Daoy (cell line): ENCODE measurements at places on chromosomes 5 and 9.

DNA sequence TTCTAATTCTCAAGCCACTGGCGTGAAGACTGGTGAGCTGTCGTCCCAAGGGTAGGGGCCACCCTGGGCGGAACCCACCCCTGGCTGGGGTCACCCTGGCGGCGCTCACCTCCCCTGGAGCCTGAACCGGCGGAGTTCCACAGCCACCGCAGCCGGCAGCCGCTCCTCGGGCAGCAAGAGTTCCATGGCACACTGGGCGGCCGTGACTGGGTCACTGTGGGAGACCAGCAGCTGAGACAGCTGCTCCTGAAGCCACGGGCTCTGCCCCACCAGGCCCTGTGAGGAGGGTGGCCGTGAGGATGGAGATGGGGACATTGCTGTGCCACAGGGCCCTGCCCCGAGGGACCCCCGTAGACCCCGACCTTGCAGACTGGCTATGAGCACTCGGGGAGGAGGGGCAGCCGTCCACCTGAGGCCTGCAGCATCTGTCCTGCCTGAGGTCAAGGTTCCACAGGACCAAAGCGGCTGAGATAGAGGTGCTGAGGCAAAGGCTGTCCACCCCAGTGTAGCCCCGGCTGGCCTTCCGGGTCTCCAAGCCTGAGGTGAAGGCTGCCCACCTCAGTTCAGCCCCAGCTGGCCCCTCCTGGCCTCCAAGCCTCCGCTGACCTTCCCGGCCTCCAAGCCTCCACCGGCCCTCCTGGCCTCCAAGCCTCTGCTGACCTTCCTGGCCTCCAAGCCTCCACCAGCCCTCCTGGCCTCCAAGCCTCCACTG is 50.6 kb upstream of the NRARP start:
- DNase-seq, result no peak

GRCh38 chr5:121264605-121265004 is 587.1 kb upstream of the FTMT start:
- DNase-seq, result no peak

DNA sequence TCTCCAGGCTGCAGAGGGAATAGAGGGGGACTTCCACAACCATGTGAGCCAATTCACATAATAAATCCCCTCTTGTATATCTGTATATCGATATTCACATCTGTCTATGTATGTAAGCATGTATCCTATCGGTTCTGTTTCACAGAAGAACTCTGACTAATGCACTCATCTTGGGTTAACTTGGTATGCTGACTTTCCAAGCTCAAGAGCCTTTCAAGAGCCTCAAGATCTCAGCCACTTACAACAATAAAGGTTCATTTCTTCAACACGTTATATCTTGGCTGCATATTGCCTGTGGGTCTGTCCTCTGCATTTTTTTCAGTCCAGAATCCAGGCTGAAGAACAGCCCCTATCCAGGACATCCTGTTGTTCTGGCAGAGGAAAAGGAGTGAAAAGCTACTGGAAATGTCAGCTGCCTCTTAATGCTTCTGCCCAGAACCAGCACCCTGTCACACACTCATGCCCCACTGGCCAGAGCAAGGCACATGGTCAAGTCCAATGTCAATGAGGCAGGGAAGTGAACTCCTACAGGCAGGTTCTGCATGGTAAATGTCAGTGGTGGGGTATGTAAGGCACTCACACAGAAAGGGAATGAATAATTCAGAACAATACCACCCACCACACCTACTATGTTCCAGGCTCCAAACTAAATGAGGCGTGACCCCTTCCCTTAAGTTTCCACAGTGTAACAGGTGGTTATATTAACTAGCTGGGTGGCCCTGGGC is 91.6 kb upstream of the ICE1 start:
- DNase-seq, result no peak

GRCh38 chr5:160699301-160699700 is 152.7 kb downstream of the ATP10B start:
- no peak for DNase-seq

GRCh38 chr9:122227575-122227900 is 1.2 kb downstream of the LHX6 start:
- DNase-seq, result no peak

DNA sequence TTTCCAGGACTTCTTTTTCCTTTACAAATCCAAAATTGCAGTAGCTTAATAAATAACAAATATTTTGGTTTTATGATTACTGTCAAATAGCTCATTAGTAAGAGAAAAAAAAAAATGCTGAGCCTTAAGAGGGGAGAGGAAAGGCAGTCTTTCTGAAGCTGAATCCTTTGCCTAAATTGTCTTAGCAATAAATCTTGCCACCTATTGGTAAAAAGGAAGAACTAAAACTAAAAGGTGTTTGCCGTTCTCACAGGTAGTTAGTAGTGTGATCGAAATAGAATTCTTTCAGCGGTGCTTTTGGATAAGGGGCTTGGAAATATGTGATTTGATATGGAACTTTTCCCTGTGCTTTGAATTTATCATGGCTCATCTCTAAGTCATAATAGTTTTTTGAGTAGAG is 31.2 kb downstream of the PIK3R1 start:
- DNase-seq, result no peak

- DNase-seq, result no peak
Measured at GRCh38 chr5:160379511-160379910, 9.1 kb upstream of the C1QTNF2 start.

- DNase-seq, result no peak
Measured at GRCh38 chr9:89842267-89842768, 237.5 kb downstream of the GADD45G start.

GRCh38 chr9:124496075-124496449 is 11.1 kb downstream of the NR5A1 start:
- DNase-seq, result no peak

GRCh38 chr5:176954050-176954449 is 52.5 kb downstream of the UIMC1 start:
- DNase-seq, result no peak

- DNase-seq, result no peak
Measured at GRCh38 chr5:3120028-3120427, 368.6 kb upstream of the IRX2 start.

DNA sequence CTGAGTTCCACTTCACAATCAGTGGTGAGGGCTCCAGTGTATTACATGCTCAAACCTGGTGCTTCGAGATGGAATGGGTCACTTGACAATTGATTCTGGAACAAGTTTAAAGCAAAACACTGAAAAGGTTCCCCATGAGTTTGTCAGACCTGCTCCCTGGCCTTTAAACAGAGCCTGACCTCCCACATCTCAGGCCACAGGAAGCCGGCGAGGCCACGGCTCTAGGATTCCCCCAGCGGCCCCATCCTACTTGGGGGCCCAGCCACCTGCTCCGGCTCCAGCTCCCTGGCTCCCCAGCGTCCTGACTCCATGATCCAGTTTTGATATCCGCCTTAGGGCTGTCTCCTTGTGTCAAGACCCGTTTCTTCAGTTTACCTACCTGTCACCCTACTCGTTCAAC is 62.0 kb downstream of the TTLL11 start:
- DNase-seq, result no peak

- DNase-seq, result no peak
Measured at GRCh38 chr5:120550358-120550757, 86.3 kb downstream of the PRR16 start.

DNA sequence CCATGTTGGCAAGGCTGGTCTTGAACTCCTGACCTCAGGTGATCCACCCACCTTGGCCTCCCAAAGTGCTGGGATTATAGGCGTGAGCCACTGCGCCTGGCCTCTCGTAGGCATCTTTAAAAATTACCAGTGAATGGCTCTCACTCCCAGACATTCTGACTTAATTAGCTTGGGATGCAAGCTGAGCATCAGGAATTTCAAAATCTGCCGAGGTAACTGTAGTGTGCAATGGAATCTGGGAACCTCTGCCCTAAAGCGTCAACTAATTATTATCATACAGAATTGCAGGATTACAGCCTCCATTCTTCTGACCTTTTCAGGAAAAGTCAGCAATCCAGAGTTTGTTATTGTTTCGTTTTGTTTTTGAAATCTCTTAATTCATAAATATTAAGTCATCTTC is 213.4 kb upstream of the DMAC1 start:
- no peak for DNase-seq

DNA sequence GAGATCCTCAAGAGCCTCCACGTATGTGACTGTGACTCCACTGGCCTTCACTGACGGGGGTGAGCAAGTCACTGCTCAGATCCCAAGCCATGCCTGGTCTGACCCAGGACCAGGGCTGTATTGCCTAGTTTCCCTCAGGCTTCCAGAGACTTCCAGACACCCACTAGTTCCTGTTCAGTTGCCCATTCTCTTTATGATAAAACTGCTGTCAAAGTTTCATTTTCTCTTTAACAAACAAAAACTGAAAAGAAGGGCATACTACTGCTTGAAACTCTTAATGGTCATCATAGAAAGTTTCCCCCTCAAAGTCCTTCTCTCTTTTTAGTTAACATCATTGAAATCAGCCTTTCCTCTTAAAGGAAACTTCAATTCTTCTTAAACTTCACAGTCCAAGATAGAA is 105.7 kb upstream of the GHR start:
- DNase-seq, result no peak

- DNase-seq, result no peak
Measured at GRCh38 chr5:39599721-39600431, 175.1 kb upstream of the DAB2 start.

DNA sequence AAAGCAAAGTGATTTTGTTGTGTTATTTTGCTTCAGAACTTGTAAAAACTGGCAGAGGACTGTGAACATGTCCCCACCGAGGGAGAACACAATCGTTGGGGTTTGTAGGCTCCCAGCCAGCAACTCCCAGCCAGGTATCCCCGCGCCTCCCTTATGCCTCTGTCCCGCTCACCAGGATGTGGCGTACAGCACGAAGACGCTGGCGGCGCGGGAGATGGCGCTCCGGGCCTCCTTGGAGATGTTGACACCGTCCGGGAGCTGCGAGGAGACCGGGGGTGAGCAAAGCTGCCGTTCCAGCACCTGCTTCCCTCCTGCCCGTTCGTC is 630 bp downstream of the POLE3 start:
- no peak for DNase-seq

DNA sequence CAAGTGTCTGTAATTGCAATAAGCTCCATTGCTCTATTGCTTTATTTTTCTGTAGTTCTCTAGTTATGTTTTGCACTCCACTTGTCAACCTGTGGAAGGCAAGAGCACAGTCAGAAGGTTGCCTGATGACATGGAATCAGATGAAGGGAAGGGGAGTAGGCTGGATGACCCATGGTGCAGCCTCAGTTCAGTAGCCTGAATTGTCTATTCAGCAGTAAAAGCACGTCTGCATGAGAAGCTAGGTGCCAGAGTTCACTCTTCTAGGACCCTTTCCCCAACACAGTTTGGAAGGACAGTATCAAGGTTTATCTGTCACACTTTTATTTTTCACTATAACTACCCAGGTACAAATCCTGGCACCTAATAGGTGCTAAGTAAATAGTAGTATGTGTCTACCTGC is 39.3 kb downstream of the SLC44A1 start:
- no peak for DNase-seq

- DNase-seq, result no peak
Measured at GRCh38 chr5:79032031-79032695, 37.3 kb downstream of the DMGDH start.

DNA sequence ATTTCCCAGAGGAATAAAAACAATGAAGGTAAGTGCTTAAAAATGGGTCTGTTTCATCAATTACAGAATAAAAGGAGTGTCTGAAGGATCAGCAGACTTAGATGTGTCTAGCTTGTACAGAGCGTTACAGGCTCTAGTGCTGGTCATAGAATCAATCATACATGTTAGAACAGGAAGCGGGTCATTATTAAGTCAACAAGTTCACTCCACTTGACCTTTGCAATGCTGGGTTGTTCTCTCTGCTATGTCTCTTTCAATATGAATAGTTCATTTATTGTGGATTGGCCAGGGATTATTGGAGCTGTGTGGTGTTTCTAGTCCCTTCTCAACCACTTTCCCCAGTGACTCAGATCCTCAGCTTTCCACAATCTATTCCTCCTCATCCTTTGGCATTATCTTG is 20.7 kb upstream of the EGFLAM start:
- DNase-seq, result no peak

DNA sequence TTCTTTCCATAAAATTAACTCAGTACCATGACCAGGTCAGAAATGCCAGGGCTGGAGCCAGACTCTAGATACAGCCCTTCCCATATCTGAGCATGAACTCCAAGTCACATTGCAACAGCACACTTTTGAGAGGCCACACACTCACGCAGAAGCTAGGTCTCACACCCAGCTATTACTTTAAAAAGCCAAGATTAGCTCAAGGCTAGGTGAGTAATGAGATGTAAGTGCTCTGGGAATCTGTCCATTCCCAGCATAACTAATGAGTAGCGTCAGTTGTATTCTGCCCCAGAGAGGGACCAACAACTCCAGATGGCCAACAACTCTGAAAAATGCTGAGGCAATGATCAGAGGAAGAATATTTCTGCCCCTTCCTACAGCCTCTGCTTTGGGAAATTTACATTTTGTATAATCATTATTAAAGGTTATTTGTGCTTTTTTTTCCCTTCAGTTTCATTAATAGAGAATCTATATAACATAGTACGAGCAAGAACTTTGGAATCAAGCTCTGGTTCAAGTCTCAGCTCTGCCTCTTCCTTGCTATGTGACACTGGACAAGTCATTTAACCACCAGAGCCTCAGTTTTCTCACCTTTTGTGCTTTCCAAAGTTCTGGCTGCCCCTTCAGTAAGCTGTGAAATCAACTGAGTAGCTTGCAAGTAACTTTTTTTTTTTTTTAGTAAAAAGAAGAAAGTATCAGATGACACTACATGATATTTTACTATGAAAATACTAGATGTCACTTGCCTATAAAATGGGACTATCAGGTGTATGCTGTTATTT is 118.3 kb downstream of the NR6A1 start:
- peak; percentile 95 for DNase-seq

- no peak for DNase-seq
Measured at GRCh38 chr5:167269146-167269545, 1022.3 kb upstream of the WWC1 start.
